ENCODE measurements at places on chromosomes 7 and 10. TPM values are rescaled to one million over a fixed set of nuclear protein-coding genes. Genes with fewer than 3 reads are reported as not detected.
A peak's percentile ranks its signal among the peaks of the same experiment; 100 is the strongest.

GRCh38 chr7:150897502-150898474 is 45.5 kb downstream of the AOC1 start:
- DNase-seq: no peak

DNA sequence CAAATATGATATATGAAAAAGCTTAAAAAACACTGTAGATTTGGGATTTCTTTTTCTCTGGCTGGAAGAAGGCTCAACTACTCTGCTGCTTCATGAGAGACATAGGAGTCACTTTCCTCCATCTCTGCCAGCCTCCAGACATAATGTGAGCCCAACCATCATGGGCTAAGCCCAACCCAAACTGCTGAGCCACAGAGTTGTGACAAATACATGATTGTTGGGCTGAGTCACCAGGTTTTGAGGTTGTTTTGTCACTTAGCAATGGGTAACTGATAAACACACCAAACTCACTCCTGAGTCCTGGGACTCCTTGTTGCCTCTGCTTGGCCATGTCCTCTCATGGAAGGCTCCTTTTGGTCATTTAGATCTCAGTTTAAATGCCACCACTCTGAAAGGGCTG is 381.8 kb upstream of the FZD8 start:
- peak; percentile 71 for DNase-seq

The CNPY1 gene
- not detected for total RNA-seq

DNA sequence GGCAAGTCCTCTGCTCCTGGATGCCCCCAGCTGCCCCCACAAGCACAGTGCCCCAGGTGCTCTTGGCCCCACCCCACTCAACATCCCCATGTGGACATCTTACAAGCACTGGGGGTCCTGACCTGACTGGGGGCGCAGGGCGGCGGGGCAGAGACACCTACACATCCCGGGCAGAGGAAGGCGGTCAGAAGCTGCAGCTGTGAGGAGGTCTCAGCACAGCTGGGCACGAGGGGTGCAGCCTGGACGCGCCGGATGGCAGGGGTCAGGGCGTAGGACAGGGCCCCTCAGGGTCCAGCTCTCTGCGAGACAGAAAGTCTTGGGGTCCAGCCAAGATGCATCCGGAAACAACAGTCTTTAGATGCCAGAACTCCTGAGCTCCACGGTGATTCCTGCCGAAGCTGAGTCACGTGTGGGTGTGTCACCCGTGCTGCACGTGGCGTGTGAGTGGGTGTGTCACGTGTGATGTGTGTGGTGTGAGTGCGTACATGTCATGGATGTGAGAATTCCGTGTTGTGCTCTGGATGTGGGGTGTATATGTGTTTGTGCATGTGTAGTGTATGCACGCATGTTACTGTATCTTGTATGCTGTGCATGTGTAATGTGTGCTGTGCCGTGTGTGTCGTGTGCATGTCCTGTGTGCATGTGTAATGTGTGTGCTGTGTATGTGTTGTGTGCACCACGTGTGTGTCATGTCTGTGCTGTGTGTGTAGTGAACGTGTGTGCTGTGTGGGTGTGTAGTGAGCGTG is 5.1 kb downstream of the VENTX start:
- DNase-seq: peak; percentile 48

GRCh38 chr10:61842755-61843497 is 58.6 kb upstream of the ARID5B start:
- DNase-seq: peak; percentile 75

GRCh38 chr7:128701062-128701785 is 29.1 kb downstream of the GARIN1A start:
- no peak for DNase-seq

GRCh38 chr10:75103881-75104686 is 7.4 kb upstream of the SAMD8 start:
- no peak for DNase-seq

DNA sequence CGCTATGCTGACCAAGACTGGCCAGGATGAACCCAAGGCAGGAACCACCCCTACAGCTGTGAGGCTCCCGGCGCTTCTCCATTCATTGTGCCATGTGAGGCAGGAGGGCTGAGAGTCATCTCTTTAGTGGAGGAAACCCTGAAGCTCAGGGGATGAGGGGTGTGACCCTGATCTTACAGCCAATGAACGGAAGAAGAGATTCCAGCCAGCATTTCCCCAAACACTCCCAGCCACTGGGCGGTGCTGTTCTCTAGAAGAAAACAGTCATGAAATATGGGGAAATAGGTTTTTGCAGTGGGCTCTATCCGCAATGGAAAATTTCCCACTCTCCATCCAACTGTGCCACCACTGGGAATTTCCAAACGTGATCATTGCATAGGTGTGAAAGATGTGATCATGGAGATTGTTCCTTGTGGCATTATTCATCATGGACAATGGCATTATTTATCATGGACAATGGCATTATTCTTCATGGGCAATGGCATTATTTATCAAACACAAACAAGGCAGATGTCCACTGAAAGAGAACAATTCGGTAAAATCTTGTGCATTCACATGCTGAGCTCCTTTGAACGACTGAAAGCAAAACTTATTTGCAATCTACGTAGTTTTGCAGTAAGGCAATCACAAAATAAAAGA is 14.0 kb upstream of the SLC18A2 start:
- DNase-seq: peak; percentile 24

DNA sequence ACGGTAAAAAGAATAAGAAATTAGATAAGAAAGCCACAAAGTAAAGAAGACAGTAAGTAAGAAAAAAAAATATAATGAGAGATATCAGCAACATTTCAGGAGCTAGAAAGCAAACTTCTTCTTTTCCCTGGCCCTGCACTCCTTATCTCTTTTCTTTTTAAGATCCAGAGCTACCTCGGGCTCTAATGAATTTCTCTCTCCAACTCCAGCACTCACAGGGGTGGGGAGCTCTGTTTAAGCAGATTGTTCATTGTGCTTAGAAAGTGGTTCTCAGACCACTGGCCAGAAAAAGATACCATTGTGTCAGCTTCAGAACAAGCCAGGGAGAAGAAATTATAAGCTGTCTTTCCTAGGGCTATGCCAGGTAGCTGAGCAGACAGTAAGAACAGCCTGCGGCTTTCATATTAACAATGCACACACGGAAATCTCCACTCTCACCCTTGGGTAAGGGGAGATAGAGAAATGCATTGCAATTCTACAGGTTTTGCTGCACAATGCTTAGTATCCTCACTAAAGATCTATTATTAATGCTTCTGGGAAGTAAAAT is 19.3 kb downstream of the OR2F1 start:
- DNase-seq: no peak

DNA sequence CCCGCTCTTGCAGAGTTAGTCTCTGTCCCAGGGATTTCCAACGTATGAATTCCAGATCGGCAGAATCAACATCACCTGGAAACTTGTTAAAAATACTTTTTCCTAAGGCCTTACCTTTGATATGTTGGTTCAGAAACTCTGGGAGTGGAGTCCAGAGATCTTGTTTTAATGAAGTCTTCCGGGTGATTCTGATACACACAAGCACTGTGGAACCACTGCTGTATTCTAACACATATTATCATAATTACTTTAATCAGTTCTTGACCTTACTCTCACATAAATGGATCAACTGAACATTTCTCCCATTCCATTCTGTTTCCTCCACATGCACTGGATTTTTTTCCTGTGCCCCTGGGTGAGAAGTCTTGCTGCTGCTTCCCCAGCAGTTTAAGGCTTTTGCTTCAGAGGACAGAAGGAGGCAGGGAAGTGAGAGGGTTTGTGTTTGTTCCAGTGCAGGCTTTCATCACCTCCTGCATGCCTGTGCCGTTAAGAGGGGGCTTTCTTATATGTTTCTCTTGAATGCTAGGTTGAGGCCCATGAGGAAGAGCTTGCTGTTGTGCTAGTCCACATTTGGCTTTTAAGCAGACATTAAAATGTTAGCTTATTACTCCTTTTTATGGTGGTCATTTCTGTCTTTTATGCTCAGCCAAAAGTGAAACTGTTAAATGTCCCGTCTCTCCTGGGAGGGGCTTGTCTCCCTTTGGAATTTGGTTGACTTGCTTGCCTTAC is 32.4 kb downstream of the CCSER2 start:
- peak; percentile 16 for DNase-seq

DNA sequence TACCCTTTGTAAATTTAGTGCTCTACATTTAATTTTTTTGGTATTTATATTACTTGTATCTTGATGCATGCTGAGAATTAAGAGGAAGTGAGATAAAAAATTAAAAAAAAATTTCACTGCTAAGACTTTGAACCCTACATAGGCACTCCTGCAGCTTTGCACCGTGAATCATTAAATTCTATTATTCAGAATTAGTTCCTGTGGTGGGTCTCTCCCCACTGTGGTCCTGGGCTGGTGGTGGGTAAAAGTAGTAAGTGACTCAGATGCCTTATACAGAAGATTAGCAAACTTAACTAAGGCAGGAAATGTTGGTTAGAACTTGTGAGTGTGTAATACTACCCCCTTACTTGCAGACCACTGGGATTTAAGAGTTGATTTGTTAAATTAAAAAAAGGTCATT is 72.6 kb downstream of the AP3M1 start:
- DNase-seq: peak; percentile 41

DNA sequence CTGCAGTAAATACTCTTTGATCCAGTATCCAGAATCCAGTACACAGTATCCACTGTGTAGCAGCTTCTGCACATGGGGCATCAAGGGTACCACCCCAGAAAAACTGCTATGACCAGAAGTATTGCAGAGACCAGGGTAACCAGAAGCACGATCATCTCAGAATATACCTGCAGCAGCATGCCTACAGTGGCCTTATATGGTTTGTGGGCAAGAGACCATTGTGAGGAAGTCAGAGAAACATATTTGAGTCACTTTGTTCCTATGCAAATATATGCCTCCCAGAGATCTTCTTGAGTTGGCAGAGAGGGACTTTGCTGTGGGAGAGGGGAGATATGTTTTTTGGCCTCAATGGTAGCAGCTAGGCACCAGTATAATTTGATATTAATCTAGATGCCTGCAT is 206.4 kb upstream of the LRRTM3 start:
- no peak for DNase-seq

DNA sequence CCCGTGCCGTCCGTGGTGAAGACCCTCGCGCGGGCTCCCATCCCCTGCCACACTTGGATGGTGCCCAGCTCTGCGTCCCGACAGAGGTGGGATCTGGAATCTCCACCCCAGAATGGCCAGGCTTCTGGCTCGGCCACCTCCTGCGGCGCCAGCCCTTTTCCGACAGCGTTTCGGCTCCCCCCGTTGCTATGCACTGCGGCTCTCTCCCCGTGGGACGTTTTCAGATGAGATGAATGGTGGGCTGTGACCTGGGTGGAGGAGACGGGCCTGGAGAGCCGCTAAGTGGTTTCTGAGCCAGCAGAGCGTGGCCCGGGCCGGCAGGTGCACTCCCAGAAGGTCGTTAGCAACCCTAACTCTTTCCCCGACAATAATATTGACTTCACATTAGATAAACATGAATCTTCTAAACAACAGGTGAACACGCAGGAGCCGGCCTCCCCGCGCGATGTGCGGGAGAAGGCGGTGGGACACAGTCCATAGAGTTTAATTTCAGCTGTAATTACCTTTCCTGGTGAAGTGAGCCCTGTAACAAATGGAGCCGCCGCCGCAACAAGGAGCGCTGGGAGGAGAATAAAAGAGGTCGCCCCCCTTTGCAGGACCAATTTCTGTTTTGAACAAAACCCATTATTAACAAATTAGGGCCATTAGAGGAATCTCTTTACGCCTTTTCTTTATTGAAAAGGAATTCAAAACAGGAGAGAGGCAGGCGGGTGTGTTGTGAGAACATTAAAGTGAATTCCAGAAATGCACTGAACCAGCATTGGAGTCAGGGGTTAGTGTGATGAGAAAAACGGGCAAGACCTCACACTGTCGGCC is 294.3 kb upstream of the PFKP start:
- no peak for DNase-seq

DNA sequence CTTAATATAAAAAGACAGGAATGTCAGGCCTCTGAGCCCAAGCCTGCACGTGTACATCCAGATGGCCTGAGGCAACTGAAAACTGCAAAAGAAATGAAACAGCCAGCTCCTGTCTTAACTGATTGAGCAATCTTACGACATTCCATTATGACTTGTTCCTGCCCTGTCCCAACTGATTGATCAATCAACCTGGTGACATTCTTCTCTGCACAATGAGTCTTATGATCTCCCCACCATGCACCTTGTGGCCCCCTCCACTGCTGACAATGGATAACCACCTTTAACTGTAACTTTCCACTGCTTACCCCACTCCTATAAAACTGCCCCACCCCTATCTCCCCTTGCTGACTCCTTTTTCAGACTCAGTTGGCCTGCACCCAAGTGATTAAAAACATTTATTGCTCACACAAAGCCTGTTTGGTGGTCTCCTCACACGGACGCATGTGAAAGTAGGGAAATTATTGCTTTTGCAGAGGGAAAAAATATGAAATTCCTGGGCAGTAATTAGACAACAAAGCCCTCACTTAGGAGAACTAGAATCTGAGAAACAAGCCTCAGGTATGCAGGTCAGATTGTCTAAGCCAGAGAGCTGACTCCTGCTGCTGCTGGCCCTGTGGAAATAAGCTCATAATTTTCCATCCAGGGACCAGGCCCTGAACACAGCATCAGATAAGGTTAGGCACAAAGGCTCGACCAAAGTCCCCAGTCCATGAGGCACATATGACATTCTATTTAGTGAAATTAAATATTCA is 5.3 kb downstream of the CYP3A7 start:
- DNase-seq: peak; percentile 41

The PRF1 gene
- not detected for total RNA-seq

GRCh38 chr10:106158241-106158640 is 1006.3 kb downstream of the SORCS1 start:
- no peak for DNase-seq

GRCh38 chr7:42606193-42606905 is 305.5 kb downstream of the C7orf25 start:
- DNase-seq: no peak

The OR2AE1 gene
- total RNA-seq: not detected

DNA sequence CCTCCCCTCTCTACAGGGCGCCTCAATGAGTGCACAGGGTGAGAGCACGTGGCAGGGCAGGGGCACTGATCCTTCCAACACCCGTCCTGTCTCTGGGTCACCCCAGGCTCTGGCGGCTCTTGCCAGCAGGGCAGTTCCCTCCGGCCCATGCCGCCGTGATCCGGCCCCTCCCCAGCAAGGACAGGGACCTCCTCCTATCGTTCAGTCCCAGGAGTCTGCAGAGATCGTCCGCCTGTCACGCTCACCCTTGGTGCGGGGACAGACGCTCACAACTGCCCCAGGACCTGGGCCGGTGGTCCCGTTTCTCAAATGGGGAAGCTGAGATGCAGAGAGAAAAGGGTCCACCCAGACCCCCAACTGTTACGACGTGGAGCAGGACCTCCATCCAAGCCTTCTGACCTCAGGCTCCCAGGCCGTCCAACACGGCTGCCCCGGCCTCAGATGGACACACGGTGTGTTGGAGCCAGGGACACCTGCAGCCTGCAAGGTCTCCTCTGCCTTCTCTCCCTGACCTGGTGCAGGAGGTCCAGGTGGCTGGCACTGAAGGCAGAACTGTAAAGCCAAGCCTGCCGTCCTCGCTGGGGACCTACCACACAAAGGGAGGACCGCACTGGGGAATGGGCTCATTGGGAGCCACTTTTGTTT is 248.9 kb downstream of the ELFN1 start:
- DNase-seq: no peak

GRCh38 chr10:119235356-119235755 is 28.0 kb downstream of the GRK5 start:
- no peak for DNase-seq
